ENCODE measurements at places on chromosomes 1 and 21.

GRCh38 chr1:63721531-63722189 lies 52.2 kb upstream of the ROR1 start:
- DNase-seq: peak; percentile 14

- DNase-seq: no peak
Measured at GRCh38 chr1:83794384-83794783, 204.5 kb downstream of the TTLL7 start.

GRCh38 chr1:156502894-156503697 lies 2.5 kb upstream of the MEF2D start:
- no peak for DNase-seq

DNA sequence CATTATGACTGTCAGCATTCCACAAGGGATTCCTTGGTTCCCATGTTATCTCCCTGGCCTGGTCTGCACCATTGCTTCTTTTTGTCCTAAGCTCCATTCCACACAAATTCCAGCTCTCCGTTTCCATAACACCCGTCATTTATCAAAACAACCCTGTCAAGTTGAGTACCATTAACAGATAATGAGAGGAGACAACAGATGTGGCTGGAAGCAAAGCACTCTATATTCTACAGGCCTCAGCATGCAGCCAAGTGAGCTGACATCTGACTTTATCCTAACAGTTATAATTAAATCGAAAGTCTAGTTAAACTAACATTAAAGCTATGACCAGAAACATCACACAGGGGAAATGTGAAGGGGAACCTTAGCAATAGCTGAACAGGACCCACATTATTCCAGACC lies 110.4 kb downstream of the RERE start:
- DNase-seq: no peak

DNA sequence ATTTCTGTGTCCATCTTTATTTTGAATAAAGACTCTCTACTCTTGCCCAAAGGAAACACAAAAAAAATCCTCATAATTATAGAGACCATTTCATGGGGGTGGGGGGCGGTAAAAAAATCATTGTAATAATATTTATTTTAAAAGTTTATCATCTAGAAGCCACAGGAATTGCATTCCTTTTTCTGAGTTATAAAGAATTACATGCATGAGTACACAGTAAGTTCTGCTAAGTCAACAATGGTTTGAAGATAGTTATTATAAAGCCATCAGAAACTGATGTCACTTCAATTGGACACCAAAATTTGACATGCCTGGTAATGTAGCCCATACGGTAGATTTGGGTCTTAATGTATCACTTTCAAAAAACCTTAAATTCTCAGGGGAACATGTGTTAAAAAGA lies 478.1 kb upstream of the NR5A2 start:
- DNase-seq: no peak

GRCh38 chr1:66506991-66507390 lies 27.0 kb upstream of the SGIP1 start:
- no peak for DNase-seq

GRCh38 chr1:2098839-2099785 lies 48.9 kb downstream of the PRKCZ start:
- no peak for DNase-seq

- no peak for DNase-seq
Measured at GRCh38 chr1:193590102-193590501, 403.7 kb upstream of the B3GALT2 start.

GRCh38 chr1:23574265-23574754 lies 15.0 kb upstream of the ID3 start:
- DNase-seq: no peak

DNA sequence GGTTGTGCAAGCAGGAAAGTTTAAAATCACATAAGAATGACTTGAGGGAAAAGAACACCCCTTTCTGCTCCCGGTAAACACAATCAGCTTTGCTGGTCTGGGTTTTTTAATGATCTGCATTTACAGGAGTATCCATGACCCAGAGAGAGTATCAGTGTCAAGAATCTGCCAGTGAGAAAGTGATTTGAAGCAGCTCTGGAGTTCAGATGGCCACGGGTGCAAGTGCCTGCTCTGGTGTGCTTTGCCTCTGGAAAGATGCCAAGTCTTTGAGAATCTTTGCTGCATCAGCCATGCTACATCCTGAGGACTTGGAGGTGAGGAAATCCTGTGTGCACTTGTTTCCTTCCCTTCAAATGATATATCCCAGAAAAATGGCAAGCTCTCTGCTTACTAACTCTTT lies 18.6 kb upstream of the MYSM1 start:
- no peak for DNase-seq

DNA sequence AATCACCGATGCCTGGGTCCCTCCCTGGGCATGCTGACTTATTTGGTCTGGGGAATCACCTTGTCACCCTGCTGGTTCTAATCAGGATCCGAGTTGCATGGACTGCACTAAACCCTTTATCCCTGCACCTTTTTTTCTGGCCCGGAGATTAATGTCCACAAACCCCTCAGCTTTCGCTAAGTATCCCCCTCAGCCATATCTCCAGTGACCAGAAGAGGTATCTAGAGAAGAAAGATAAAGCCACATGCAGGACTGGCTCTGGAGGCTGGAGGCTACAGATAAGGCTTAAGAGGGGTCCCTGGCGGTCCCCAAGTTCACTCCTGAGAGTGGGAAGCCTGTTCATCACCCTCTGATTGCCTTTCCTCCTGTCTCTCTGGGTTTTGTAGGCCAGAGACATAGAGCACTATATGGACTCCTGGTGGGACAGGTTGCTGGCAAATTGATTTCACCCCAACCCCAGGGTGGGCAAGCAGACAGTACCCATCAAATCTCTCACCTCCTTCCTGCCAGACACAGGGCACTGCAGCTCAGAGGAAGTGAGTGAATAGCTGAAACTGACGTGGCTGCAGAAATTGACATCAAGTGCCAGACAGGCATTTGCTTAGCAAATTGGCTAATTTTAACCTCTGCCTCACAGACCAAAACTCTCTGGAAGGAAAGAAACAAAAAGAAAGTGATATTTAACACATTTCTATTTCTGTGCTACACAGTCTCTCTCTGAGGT lies 38.8 kb downstream of the HMGB4 start:
- DNase-seq: no peak

- no peak for DNase-seq
Measured at GRCh38 chr1:92488832-92489231, 2.1 kb upstream of the GFI1 start.

DNA sequence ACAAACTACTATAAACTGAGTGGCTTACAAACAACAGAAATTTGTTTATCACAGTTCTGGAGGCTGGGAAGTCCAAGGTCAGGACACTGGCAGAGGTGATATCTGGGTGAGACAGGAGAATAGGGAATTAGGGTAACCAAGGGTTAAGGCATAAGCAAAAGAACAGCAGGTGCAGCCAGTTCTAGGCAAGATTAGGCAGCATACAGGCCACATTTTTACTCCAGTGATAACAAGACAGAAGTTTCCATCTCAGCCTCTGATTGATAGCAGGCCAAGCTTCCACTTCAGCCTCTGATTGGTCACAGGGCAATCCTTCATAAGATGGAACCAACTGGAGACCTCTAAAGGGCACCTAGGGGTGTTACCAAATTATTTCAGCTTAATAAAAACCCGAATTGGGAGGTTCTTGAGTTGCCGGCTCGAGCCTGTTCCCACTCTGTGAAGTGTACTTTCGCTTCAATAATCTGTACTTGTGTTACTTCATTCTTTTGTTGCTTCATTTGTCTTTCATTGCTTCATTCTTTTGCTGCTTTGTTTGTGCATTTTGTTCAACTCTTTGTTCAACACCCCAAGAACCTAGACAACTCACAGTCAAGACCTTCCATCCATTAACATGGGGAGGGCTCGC lies 185.6 kb downstream of the TOMM20 start:
- DNase-seq: no peak

GRCh38 chr1:3103967-3104677 lies 35.1 kb downstream of the PRDM16 start:
- DNase-seq: no peak

DNA sequence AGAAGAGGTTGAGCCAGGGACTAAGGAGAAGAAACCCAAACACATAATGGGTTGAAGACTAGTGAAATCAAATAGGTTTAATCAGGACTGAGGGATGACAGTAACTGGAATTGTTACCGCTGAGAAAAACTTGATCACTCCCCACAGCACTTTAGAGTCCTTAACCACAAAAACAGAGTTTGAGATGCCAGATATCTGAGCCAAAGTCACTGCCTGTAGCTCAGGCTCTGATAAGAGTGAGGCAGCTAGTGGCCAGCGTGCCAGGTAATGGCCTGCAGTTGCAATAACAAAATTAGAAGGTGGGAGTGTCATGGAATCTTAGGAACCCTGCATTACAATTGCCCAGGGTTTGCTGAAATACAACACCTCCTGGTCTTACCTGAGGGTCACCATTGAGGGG lies 48.0 kb downstream of the PRKAB2 start:
- DNase-seq: no peak

GRCh38 chr1:32818804-32819541 lies 1.5 kb downstream of the S100PBP start:
- DNase-seq: no peak

GRCh38 chr21:32713726-32714125 lies 14.1 kb downstream of the SYNJ1 start:
- DNase-seq: no peak

- DNase-seq: no peak
Measured at GRCh38 chr1:177809819-177810218, 160.0 kb downstream of the SEC16B start.

GRCh38 chr21:26070822-26071425 lies 99.6 kb downstream of the APP start:
- no peak for DNase-seq

- no peak for DNase-seq
Measured at GRCh38 chr1:68470388-68470970, 20.7 kb upstream of the RPE65 start.

- DNase-seq: no peak
Measured at GRCh38 chr1:97907886-97908285, 12.9 kb downstream of the DPYD start.

DNA sequence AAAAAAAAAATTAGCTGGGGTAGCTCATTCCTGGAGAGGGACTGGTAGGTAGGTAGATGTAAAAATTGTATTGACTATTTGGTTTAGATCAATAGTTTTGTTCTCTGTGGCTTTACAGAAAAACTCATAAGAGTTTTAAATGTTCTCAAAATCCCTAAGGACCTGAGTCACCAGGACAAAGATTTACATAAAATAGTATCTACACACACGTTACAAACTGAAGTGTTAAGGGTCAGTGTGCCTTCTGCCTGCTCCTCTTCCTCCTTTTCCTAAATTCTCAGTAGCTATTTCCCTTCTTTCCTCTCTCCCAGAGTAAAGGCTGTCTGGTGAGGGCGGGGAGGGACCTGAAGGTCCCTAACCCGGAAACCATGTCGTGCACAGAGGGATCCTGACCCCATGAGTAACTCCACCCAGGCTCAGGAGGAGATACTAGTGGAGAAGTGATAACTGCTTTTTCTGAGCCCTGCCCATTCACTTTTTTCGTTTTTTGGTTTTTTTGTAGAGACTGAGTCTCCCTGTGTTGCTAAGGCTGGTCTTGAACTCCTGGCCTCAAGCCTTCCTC lies 8.1 kb downstream of the PLEKHM2 start:
- no peak for DNase-seq

DNA sequence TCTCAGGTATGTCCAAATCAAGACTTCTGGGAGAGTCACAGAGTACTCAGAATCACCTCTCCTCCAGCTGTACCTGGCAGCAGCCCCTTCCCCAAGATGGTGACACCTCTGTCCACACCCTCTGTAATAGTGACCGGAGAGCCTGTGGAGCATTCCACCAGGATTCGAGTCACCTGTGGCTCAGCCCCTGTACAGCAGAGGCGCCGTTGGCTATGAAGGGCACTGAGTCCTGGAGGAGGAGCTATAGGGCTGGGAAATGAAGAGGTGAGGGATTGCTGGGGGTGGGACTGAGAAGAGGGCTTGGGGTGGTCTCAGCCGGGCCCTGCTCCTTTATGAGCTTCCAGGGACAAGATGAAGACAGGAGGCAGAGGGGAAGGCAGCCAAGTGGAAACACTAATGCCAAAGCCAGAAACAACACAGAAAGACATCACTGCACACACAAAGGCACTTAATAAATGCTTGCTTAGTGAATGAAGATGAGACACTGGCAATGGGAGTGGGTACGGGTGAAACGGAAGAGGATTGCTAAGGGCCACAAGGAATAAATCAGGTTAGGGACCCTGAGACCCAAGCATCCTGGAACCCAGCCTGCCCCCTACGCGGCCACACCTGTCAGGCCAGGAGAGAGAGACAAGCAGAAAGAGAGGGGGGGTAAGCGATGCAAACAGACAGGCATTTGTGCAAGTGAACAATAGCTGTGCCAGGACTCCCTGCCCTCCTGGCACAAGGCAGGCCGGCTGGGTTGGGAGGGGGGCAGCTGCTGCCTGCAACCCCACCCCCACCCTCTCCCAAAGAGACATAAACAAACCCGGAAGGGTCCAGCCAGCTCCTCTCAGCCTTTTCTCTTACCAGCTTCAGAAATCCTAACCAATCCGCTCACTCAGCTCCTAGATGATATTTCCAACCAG lies 3.9 kb downstream of the ARHGEF2 start:
- no peak for DNase-seq

- no peak for DNase-seq
Measured at GRCh38 chr1:22024485-22025367, 23.3 kb downstream of the CELA3A start.

DNA sequence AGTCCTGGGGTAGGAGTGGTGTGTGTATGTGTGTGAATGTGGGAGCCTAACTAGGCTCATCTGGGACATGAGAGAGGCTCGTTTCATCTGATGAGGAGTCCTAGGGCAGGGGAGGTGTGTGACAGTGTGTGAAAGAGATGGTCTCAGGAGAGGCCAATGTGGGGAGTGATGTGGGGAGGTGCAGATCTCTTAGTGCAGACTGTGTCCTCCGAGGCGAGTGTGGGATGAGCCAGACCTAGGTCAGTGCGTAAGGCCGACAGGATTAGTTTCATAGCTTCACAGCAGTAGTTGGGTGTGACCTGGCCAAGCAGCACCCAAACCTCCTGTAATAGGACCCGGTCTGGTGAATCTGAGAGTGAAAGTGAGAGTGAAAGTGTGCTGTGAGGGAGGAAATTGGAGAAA lies 94.7 kb downstream of the LIPI start:
- no peak for DNase-seq

DNA sequence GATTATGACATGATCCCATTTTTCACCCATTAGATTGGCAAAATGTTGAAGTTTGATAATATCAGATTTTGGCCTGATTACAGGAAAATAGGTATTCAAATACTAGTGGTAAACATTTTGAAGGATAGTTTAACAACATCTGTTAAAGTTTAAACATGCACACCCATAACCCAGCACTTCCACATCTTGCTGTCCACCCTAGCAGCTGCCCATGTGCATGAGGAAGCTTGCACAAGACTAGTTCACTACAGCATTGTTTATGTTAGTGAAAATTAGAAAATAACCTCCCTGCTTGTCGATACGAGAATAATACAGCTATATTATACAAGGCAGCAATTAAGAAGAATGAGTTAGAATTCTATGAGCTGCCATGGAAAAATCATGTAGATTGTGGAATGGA lies 127.6 kb downstream of the C1orf21 start:
- DNase-seq: no peak
